ENCODE measurements at places on chromosomes 4 and X.

DNA sequence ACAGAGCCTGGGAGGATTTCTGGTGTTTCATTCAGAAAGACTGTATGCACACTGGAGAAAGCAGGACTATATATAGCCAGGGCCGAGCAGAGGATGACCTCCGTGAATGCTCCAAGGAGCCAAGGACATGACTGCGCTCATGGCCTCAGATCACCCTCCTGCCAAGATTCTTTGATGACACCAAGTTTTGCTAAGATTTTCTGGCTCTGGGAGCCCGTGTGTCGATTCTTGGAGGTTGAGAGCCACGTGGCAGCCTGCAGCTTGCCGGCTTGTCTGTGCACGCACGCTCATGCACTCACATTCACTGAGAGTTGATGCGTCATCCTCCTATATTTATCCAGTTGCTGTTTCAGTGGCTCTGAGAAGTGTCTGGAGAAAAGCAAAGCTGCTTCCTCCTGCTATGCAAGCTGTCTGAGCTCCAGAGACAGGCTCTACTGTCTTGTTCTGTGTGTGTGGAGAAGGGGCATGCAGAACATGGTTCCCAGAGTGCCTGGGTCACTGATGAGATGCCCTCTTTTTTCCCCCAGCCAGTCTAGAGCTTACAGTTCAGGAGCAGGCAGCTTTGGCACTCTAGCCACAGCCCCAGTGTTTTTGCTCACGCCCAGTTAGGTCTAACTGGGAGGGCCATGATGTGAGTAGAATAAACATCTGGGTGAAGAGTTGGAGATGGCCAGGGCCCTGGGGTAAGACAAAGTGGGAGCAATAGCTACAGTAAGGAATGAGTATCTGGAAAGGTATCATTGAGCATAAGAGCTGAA lies 64.9 kb upstream of the SCOC start:
- DNase-seq, result peak; percentile 98

DNA sequence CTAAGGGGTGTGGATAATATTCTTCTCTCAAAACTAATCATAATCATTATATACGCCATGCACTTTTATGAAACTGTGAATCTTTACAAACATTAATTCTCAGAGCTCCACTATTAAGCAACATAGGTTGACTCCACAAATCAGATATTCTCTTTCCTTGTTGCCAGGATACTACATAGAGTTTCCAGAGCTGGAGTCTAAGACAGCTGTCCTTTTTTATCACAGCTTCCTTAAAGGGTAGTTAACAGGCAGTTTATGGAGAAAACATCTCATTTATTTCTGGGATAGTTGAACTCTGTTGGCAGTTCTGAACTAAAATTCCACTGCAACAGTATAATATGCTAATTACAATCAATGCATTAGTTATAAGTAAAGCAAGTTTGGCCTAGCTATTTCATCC lies 152.1 kb upstream of the PPP1R2C start:
- DNase-seq, result no peak

DNA sequence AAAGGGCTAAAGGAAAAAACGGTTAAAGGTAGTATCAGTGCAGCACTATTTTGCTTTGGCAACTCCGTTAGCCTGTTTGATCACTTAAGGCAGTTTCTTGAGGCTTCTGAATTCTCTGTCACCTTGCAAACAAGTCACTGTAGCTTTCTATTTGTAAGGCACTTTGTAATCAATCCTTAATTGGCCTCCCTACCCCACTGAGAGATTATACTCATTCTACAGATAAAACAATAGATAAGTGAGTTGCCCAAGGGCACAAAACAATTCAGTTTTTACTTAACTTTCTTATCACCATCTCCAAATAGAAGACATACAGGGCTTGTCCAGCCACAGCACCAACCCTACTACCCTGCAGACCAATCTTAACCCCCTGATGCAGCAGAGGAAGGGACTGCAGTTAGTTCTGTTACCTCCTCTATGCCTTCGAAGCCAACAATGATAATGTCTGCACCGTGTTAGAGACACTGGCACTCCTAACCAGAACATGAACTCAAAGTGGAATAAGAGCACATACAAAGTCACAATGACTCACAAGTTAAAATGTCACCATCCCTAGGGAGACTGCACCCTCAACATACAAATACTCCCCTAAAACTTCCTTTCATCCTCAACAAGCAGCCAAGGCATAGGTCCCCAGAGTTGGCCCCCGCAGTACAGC lies 1.7 kb downstream of the TMEM185A start:
- no peak for DNase-seq

DNA sequence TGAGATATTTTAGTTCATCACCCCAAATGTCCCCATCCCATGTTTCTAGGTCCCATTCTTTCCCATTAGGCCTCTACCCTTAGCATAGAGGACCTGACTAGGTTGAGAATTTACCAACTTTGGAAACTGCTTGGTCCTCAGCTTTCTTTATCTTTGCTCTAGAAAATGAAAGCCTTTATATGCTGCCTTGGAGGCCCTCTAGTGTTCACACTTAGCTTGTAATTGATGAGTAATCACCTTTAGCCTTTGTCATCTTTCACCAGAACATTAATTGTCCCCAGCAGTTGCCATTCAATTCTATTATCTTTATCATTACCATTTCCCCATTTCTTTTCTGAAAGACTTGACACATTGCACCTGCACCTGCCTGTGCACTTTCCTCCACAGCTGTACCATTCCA lies 589.2 kb upstream of the NR3C2 start:
- DNase-seq, result peak; percentile 50

GRCh38 chr4:95386410-95386809 lies 162.4 kb downstream of the UNC5C start:
- DNase-seq, result no peak

GRCh38 chrX:30971774-30972603 lies 82.9 kb upstream of the TAB3 start:
- peak; percentile 44 for DNase-seq

DNA sequence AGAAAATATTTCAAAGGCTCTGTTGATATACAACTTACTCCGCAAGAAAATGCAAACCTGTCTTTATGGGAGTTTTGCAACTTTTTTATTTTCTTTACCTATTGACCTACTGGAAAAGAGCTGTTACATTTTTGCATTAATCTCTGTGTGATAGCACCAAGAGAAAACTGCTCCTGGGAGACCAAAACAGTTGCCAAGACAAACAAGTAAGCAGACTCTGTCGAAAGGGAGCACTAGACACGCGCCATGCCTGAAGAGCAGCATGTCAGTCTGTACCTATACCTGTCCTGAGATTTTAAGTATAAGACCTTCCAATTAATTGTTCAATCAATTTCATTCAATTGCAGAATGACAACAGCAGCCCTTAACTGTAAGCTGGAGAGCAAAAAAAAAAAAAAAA lies 56.0 kb upstream of the TECRL start:
- DNase-seq, result no peak

- DNase-seq, result no peak
Observed at GRCh38 chrX:57074458-57074857, 46.9 kb downstream of the SPIN2B start.

GRCh38 chrX:121308276-121308805 lies 260.9 kb downstream of the GLUD2 start:
- peak; percentile 55 for DNase-seq

DNA sequence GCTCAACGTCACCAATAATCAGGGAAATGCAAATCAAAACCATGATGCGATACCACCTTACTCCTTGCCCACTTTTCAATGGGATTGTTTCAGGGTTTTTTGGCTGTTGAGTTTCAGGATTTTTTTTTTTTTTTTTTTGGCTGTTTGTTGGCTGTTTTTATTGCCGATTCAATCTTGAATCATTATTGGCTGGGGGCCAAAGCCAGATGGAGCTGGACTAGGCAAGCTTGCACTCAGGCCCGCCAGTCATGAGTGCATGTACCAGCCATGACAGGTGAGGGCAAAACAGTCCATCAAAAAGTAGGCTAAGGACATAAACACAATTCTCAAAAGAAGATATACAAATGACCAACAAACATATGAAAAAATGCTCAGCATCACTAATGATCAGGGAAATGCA lies 13.3 kb downstream of the YIPF7 start:
- DNase-seq, result peak; percentile 11

DNA sequence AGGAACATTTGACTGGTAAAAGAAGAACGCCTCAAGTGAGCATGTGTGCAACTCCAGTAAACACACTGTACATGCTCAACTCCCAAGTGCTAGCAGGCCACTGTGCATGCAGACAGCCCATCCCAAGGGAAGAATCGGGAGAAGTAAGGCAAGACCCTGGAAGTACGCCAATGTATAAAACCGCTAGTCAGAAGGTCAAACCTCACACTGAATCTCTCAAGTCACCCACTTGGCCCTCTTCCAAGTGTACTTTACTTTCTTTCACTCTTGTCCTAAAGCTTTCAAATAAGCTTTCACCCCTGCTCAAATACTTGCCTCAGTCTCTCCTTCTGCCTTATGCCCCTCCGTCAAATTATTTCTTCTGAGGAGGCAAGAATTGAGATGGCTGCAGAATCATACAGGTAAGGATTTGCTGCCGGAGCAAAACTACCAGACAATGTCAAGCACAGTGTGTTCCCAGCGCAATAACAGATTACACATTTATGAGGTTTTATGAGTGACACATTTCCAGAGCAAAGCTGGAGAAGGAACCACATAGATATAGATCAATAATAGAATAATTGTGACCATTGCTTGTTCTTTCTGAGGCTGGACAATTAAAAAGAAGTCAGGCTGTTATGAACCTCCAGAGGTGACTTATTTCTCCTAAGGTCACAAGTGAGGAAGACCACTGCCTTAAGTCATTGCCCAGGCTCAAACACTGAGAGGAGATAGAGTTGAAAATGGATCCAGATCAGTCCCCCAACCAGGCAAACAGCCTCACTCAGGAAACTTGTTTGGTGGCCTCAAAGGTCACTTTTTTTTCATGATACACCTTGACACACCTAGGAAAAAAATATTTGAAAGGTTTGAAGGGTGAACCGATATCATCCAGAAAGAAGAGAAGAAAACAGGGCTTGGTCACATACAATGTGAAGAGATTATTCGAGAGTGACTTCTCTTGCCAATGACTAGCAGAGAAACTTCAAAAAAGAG lies 26.3 kb downstream of the CXCL1 start:
- no peak for DNase-seq

DNA sequence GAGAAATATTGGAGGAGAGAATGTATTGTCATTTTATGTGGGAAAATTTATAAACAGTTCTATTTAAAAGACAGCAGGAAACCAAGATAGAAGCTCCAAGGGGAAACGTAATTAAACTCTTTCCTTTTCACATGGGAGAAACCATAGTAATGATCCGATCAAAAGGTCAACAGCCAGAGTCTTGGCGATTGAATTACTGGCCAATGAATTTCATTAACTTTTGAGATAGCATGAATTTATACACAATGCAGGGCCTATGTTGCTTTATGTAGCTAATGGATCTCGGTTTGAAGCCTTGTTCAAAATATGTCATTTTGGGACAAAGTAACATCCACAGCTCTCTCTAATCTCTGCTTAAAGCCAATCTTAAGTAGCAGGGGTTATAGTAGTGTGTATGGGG lies 897.5 kb upstream of the NDST4 start:
- no peak for DNase-seq

DNA sequence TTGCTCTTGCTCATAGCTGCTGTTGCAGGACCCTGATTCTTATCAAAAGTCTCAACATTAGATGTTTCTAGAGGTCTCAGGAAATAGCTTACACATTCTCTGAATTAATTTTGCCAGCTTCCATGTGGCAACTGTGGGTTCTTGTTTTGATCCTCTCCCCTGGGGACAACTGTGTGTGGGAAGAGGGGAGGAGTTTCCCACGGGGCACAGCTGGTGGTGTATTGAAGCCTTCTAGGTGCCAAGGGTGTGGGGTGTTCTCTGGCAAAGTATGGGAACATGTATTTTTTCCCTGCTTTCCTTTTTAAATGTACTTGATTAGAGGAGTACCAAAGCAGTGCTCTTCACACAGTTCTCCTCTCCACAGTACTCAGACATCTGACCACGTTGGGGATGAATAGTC lies 212.7 kb downstream of the RPA4 start:
- no peak for DNase-seq

- no peak for DNase-seq
Observed at GRCh38 chr4:137274404-137274803, 257.9 kb downstream of the PCDH18 start.

GRCh38 chr4:31272331-31273061 lies 552.3 kb downstream of the PCDH7 start:
- no peak for DNase-seq

- peak; percentile 41 for DNase-seq
Observed at GRCh38 chrX:118968031-118968430, 6.4 kb upstream of the LONRF3 start.

DNA sequence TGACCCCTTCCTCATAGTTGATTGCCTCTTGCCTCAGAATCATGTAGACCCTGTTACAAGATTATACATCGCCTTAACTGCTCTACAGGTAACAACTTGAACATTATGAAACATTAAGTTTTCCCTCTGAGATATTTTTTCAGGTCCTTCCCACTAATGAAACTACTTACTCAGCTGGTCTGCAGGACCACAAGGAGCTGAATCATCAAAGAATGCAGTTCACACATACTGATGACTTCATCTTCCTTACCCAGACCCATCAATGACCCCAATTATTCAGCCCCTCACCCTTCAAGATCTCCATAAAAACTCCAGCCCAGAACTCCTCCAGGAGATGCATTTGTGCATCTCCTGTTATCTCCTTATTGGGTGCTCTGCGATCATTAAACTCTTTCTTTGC lies 720.9 kb downstream of the RAPGEF2 start:
- DNase-seq, result peak; percentile 32

DNA sequence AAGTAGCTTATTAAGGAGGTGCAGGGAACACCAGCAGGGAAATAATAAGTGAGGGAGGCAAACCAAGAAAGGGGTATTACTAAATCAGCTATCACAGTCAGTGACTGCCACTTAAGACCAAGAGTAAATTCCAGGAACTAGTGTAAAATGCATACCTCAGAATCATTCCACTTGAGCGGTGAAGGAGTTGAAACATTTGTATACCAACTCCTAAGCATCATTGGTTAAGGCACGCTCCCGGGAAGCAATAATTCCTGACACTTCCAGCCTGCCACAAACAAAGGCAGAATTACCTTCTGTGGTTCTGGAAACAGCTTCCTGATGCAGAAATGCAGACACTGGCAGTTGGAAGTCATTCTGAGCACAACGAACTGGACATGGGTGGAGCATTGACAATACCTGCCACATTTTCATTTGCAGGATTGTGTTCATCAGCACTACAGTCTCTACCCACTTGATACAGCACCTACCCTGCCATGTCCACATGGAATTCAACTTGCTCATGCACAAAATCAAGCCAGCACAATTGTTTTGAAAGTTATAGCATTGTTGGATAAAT lies 82.1 kb downstream of the PPP1R2C start:
- DNase-seq, result no peak

GRCh38 chr4:123304151-123304964 lies 92.2 kb upstream of the SPRY1 start:
- DNase-seq, result no peak

- no peak for DNase-seq
Observed at GRCh38 chr4:55874831-55875230, 21.4 kb downstream of the EXOC1 start.

- DNase-seq, result no peak
Observed at GRCh38 chr4:141340458-141340857, 119.8 kb downstream of the ZNF330 start.

- DNase-seq, result no peak
Observed at GRCh38 chr4:53518807-53519206, 72.5 kb downstream of the LNX1 start.
